Thoracic aorta (tissue), 2 donors: ENCODE measurements at places on chromosomes 13 and 19. TPM values are rescaled to one million over a fixed set of nuclear protein-coding genes. Genes with fewer than 3 reads are reported as not detected.
A peak's percentile ranks its signal among the peaks of the same experiment; 100 is the strongest.

FUT1 gene
- 0.99 TPM for total RNA-seq

RFXAP gene
- 2.2 TPM for total RNA-seq

PET100 gene
- total RNA-seq = 4.5 TPM

CYP2S1 gene
- 2.3 TPM for total RNA-seq

LENG9 gene
- total RNA-seq = 14.4 TPM

SIX5 gene
- 15.0 TPM for total RNA-seq

AMER2 gene
- total RNA-seq = not detected

NAA16 gene
- 36.3 TPM for total RNA-seq

DNA sequence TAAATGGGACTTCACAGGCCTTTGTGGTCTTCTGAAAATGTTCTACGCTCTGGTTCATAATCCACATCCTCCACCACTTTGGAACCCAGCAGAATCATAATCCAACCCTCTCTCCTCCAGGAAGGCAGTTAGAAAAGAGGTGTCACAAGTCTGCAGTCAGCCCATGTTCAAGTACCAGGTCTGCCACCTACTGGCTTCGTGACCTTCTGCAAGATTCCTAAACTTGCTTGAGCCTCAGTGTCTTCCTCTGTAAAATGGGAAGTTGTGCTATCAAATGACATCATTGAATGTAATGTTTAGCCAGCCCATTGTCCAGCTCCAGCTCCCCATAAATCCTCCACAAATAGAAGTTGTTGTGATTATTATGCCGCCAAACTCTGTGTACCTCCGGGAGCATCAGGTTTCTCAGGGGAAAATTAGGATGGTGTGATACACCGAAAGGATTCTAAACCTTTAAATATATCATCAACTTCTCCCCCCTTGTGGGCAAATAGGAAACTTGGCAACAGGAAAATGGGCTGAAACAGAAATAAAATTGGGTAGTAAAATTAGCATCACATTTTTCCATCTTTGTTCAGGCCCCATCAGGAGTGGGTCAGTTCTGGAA, 109.7 kb downstream of the NUFIP1 start:
- no peak overlapping the region for H3K4me3 ChIP-seq
- no peak overlapping the region for H3K27ac ChIP-seq
- DNase-seq = no peak
- H3K4me1 ChIP-seq = no peaks in the 10 kb centered on the region

DNA sequence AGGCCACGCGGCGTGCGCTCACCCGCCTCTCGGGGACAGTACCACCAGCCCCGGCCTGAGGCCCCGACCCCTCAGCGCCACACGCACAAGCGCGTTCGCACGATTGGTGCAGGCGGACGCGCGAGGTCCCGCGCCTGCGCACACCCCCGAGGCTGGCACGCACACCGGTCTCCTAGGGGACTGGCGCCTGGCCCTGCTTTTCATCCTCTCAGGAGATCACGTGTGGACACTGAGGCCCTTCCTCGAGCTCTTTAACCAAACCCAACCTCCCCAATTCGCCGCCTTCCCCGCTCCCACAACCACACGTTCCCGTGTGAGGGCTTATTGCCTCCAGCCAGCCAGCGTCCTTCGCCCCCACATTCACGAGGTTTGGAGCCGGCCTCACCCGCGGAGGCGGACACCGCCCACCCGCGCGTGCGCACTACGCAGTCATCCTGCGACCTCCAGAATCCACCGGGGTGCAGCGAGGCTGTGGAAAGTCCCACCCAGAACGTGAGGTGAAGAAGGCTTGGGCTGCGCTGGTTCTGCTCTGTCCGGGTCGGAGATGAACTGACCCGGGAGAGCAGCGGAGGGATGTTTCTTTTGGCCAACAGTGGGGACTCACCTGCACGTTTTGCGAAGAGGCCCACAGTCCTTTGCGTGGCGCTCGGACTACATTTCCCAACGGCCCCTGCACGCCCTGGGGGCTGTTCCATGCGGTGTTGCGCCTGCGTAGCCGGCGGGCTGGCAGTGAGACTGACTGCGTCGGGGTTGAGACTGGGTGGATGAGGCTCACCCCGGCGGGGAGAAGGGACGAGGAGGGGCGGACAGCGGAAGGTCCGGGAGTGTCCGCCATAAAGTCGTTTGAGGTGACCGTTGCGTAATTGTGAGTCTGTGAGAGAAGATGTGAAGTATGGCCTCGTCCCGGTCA, 539 bp upstream of the ZNF667 start:
- peaks cover 4% of the 10 kb centered on the region for H3K4me1 ChIP-seq
- no peaks in the 10 kb centered on the region for H3K36me3 ChIP-seq
- peak; percentile 46 for DNase-seq

- H3K27ac ChIP-seq = no peak overlapping the region
- DNase-seq = no peak
- H3K4me3 ChIP-seq = no peak overlapping the region
- no peaks in the 10 kb centered on the region for H3K4me1 ChIP-seq
These were observed 32.2 kb upstream of the IPO5 start for GRCh38 chr13:97921176-97921816.

- no peaks in the 10 kb centered on the region for H3K36me3 ChIP-seq
- no peak overlapping the region for H3K27ac ChIP-seq
- DNase-seq = no peak
- H3K4me1 ChIP-seq = no peaks in the 10 kb centered on the region
These were observed 11.6 kb downstream of the URI1 start for GRCh38 chr19:29953352-29954247.

DNA sequence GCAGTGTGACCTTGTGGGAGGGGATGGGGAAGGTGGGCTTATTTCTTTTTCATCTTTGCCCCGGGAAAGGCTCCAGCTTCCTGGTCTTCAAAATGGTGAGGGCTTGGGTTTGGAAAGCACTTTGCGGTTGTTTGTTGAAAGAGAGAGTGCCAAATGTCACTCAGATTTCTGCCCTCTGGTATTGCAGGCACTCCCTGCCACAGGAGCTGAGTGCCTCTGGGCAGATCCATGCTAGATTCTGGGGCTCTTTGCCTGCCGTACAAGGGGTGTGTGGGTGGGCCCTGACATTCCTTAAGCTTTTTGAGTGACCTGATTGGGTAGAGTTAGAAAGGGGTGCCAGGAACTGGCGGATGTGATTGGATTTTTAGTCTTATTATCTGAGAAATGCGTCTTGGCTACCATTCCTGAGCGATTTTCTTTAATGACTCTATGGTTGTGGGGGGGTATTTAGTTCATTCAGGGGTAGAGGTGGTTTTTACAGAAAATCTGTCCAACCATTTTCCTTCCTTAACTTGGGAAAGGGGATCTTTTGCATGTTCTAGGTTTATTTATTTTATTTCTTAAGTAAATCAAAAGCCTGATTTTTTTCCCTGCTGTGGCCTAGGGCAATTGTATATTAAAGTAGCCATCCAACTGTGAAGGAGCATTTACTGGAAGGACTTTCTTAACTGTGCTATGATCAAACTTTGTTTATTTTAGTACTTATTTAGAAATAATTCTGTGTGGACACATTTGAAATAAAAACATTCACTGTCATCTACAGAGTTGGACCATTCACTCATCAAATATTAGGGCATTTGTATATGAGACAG, 3.2 kb downstream of the ARHGAP35 start:
- H3K4me1 ChIP-seq = peaks cover 45% of the 10 kb centered on the region
- DNase-seq = no peak
- H3K4me3 ChIP-seq = peak overlapping the region; percentile 97
- H3K27ac ChIP-seq = peak overlapping the region; percentile 98
- no peaks in the 10 kb centered on the region for H3K27me3 ChIP-seq

GRCh38 chr13:39684531-39685137, 29.2 kb downstream of the COG6 start:
- H3K27me3 ChIP-seq = no peaks in the 10 kb centered on the region
- peaks cover 27% of the 10 kb centered on the region for H3K36me3 ChIP-seq
- no peak overlapping the region for H3K4me3 ChIP-seq
- no peak for DNase-seq
- H3K27ac ChIP-seq = no peak overlapping the region
- H3K4me1 ChIP-seq = no peaks in the 10 kb centered on the region
